ENCODE measurements at places on chromosomes 2 and 18.

DNA sequence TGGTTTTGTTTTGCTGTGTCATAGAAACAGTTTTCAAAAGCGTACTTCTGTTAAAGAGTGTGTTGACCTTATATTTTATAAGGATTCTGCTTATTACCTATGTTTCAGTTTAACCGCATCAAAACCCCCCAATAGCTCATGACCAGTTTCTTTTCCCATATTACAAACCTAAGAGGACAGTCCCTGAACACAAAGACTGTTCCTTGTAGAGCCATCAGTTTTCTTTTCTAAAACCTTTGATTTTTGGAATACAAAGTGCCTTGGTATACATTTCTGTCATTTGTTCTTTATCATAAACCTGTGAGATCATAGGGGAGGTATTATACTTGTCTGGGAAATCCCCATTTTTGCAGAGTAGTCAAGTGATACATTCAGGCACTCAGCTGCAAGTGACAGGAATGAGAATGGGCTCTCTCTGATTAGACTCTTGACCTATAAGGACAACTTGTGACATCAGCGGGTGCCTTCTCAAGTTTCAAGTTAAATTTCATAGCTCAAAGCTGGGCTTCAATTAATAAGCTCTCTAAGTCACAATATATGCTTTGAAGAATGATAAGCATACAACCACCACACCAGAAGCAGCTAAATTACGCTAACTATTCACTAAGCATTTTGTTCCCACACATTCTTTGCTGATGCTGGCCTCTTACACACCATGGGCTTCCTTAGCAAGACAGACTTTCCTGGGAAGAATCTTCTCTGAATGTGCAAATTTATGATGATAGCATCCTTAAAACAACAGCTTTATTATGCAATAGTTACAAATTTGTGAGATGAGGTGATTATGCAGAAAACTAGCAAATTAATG, 97.5 kb upstream of the CD302 start:
- no peak for DNase-seq

DNA sequence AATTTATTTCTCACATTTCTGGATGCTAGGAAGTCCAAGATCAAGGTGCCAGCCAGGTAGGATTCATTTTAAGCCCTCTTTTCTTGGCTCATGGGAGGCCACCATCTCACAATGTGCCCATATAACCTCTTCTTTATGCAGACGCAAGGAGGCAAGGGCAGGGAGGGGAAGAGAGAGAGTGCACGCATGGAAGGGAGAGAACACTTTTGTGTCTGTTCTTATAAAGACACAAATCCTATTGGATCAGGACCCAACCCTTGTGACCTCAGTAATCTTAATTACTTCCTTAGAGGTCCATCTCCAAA, 32.5 kb downstream of the CMPK2 start:
- DNase-seq: no peak

DNA sequence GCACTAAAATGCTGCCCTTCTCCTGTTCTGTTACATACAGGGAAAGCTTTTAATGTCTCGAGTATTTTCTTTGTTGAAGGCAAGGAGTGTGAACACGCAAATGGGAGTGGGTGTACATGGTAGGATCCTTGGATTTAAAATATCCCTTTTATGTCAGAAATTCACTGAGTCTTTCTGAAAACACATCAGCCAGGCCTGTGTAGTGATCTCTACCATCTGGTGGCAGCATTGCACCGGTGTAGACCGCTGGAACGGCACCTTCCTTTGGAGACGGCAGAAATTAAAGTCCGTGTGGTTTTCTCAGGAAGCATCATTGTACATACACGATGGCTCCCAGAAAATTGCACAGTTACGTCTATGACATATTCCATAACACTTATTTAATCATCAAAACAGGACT, 515.8 kb downstream of the GALR1 start:
- DNase-seq: peak; percentile 21

DNA sequence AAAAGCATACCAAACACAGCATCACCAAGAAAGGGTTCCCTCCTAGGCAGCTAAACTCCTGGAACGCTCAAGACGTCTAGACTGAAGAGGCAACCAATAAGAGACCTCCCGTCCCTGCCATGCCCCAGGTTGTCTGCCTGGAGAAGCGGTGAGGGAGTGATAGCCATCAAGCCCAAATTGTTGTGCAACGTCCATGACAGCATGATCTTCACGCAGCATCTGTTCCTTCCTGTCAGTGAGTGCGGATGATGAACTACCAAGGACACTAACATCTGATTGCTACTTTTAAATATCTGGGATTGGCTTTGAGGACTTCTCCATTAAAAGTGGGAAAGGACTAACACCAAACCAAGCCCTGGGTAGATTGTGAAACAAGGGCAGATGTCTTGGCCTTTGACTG, 149.7 kb downstream of the TXNL1 start:
- no peak for DNase-seq

DNA sequence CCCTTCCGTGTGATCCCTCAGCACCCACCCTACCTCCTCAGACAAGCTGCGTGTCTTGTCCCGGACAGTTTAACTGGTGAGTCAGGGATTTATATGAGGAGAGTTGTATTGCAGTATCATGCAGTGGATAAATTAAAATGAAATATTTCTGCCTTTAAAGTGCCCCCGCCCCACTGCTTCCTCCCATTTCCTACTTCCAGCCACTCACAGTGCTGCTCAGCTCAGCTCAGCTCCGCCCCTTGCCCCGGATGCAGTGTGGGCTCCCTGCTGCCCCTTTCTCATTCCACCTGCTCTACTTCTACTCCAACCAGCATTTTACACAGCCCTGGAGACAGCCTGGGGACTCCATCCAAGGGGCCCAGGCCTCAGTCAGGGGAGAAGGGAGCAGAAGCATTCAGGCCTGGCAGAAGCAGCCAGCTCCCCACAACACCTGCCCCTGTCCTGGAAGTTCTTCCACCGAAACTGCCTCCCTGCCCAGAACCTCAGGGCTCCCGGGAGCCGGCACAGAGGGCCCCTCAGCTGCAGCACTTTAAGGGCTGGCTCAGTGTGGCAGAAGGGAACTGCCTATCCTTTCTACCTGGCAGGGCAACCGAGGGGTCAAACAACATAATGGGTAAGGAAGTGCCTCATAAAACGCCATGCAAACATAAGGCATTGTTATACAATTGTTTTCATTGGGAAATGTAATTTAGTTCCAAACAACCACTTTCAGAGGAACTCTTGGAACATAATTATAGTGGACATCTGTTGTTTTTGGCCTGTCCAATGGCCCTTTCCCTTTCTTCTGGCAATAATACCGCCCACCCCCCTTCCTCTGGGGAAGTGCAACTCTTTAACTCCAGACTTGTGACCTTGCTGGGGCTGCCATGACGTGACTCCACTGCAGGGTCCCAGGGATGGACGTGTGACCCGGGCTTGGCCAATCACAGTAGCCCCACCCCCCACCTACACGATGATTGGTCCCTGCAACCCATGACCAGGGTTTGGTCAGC, 102.3 kb downstream of the LIPG start:
- DNase-seq: no peak

- DNase-seq: no peak
Observed at GRCh38 chr2:218655751-218656150, 3.7 kb downstream of the ZNF142 start.

DNA sequence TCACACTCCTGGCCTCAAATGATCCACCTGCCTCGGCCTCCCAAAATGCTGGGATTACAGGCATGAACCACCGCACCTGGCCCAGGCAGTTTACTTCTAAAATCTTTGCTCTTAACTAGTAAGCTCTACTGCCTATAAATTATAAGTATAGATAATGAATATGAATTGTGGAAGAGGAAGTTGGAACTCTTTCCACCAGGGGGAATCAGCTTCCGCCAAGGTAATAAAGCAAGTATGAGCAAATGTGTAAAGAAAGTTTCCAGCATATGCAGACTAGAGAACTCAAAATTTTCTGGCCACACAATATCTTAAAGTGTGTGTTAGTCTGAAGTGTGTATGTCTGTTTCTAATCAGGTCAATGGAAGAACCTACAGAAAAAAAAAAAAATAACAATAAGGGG, 68.1 kb downstream of the RMDN2 start:
- no peak for DNase-seq

DNA sequence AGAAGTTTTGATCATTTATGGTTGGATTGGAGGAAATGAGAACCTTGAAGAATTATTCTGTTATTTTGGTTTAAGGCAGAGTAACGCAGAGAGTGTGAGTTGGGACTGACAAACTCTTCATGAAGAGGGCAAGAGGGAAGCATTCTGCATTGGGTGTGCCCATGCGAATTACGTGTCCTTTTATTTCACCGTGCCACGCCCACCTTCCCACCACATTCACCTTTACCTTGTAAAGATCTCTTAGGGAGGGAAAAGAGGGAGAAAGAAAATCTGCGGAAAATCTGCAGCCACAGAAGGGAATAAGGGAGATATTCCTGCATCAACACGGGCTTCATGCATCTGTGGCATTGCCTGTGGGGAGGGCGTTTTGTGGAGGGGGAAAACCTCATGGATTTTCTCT, 31.8 kb downstream of the SLC9A4 start:
- no peak for DNase-seq

GRCh38 chr2:10161961-10162441, 39.5 kb downstream of the RRM2 start:
- no peak for DNase-seq

DNA sequence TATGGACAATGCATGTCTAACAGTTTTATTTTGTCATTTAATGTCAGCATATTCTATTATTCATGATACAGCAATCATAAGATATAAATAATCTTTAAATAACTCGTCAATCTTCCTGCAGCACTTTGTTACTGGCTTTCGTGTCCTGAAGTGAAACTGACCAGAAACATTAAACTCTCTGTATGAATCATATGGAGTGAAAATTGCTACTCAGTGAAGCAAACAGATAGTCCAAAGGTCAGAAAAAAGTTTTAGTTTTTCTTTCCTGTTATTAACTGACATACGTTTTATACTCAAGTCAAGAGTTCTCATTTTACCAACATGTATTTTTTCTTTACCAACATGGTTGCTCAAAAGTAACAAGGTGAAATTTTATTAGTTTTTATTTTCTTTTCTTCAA, 106.8 kb upstream of the GALNT5 start:
- no peak for DNase-seq

DNA sequence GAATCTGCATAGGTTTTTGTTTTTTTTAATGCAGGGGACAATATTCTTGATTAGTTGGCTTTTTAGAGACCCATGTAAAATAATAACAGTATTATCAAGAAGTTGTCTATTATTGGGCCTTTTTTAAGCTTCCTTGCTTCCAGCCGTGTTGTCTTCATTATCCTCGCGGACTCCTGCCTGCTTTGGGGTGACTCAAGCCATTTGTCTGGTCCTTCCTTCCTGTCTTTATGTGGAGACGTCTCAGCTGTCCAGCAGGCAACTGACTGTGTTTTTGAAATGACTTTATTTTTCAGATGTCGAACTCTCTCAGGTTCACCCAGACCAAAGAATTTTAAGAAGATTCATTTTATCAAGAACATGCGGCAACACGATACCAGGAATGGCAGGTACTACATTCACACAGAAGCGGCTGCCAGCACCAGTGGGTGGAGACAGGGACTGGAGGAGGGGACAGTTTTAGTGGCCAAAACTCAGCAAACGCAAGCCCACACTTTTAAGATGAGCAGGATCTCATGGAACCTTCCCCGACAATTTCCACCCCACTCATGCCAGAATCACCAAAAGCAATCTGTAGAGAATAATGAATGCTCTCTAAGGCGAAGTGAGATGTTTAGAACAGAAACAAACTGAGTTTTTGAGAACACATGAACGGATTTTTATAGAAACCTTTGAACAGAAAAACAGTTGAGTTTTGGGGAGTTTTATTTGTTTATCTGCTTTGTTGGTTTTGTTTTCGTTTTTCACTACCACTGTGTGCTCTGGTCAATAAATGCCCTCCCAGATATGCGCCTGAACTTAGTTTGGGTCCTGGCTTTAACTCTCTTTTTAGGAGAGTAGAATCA, 59.1 kb downstream of the CABLES1 start:
- peak; percentile 28 for DNase-seq

GRCh38 chr2:71154798-71155197, 24.4 kb downstream of the MPHOSPH10 start:
- no peak for DNase-seq

- no peak for DNase-seq
Observed at GRCh38 chr18:50092245-50092805, 102.6 kb downstream of the MYO5B start.

- no peak for DNase-seq
Observed at GRCh38 chr2:241860184-241861078, 1.7 kb upstream of the PDCD1 start.

GRCh38 chr2:112566104-112566503, 18.3 kb upstream of the CHCHD5 start:
- no peak for DNase-seq

DNA sequence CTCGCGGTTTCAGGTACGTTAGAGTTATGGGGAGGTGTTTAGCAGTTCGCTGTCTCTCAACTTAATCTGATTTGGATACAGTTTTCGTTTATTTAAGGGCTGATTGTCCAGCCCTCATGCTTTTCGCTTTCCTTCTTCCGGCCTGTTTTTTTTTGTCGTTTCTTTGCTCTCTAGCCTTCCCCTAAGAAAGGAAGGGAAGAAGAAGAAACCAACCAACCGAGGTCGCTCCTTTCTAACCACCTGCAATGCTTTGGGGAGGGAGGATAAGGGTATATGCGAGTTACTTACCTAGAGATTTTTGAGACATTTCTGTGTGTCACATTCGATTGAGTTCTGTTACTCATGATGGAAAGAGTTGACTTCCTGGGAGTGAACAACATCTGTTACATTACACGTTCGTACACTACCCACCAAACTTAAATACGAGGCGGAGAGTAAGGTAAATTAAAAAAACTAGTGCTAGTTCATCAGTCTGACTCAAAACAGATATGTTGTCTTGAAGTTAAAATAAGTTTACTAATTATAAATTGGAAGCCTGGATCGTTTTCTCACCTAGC, 918 bp downstream of the EIF5B start:
- no peak for DNase-seq

DNA sequence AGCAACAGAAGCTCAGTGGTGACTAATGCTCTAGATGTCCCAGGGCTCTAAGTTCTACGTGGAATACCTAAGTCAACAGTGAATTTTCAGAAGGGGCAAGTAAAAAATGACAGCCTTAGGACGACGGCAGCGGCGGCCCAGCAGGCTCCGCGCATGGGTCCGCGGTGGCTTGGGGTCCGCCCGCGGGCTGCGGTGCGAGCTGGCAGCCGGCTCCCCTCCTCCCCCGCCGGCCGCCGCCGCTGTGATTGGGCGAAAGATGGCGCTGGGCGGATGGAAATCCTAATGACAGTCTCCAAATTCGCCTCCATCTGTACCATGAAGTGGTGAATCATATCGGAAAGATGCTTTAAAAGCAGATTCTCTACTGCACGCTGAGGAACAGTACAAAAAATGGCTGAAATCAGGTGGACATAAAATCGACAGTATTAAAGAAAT, 74.7 kb downstream of the HNRNPLL start:
- peak; percentile 9 for DNase-seq

DNA sequence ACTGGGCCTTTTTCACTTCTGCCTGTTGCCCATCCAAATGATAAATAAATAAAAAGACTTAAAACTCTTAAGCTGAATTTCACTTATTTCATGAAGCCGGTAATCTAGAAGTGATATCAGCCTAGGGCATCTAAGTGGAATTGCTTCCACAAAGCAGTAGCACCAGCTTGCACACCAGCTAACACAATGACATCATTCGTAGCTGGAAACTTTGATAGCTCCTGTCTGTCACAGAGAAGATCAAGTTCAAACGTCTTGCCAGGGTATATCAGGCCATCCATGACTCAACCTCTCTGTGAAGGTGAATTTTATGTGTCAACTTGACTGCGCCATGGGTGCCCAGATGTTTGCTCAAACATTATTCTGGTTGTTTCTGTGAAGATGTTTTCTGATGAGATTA, 161.7 kb upstream of the MYT1L start:
- no peak for DNase-seq

GRCh38 chr18:78505851-78506461, 473.7 kb upstream of the SALL3 start:
- peak; percentile 41 for DNase-seq

GRCh38 chr18:71168557-71169145, 879.8 kb downstream of the SOCS6 start:
- DNase-seq: no peak
